ENCODE measurements at places on chromosomes 11 and 22. TPM values are rescaled to one million over a fixed set of nuclear protein-coding genes. Genes with fewer than 3 reads are reported as not detected.

DNA sequence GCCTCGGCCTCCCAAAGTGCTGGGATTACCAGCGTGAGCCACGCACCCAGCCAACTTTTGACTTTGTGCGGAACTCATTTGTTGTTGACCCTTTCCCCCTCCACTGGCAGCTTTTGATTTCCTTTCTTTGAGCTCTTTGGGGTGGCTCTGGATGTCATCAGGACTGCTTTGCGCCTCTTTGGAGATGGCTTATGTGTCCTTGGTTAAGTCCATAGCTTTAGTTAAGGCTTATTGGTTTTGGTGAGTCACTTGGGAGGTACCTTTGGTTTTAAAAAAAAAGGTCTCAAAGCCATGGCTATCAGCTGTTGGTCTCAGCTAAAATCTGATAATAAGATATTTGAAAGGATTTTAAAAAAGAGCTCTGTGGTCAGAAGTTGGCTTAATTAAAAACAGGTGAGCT is 5.1 kb upstream of the ARSA start:
- DNase-seq: no peak

DNA sequence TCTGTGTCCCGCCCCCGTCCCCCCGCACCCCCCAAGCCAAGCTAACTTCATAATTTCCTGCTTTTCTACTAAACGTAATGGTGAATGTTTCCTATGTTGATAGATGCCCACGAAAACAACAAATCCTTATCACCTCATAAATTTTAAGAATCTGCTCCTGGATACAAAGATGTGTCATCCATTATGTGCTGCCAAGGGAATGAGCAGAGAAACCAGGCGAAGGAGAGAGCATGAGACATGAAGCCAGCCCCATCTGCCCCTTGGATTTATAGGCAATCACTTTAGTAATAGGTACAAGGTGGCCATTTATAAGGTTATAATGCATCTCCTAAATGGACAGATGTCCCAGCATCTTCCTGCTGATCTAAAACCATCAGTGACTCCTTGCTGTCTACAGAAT is 30.3 kb downstream of the LAYN start:
- no peak for DNase-seq

TEF gene
- total RNA-seq: 4.0 TPM

CHCHD10 gene
- total RNA-seq: 13.5 TPM

GRCh38 chr11:13663631-13664071 is 4.8 kb upstream of the FAR1 start:
- no peak for DNase-seq

OR5AP2 gene
- total RNA-seq: not detected

DNA sequence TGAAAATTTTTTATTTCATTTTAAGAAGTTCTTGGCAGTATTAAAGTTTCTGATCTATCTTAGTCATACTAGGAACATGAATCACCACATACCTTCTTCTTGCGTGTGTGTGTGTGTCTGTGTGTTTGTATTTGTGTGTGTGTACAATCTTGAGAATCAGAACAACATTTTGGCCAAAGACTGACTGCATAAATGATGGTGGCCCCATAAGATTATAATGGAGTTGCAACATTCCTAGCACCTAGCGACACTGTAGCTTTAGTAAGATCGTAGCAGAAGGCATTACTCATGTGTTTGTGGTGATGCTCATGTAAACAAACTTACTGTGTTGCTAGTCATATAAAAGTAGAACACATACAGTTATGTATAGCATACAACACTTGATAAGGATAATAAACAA is 205.4 kb downstream of the FAM76B start:
- DNase-seq: no peak

DNA sequence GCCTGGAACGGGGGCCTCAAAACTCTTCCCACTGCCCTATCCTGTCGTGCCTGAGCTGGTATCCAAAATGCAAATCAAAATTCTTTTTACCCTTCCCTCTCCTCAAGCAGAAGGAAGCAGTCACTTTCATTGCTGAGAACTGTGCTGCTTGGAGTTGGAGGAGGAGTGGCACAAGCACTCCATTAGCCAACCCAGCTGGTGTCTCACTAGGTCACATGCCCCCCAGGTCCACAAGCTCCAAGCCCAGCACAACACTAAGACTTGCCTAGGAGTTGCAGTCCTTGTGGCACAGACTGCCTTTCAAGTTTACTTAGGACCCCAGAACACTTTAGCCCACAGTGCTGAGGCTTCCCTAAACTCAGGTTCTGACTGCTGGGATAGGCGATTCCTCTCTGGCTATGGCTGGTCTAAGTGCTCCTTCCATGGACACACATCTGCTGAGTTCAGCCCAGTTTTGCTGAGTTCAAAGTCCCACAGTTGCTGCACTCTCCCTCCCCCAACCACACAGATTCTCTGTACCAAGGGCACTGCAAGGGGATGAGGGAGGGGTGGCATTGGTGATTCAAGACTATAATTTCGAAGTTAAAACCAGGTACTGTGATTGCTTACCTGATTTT is 68.6 kb downstream of the CHRDL2 start:
- DNase-seq: no peak

- DNase-seq: no peak
Measured at GRCh38 chr22:22884888-22885840, 2.5 kb upstream of the IGLL5 start.

CRACR2B gene
- 18.3 TPM for total RNA-seq

GRCh38 chr11:13717331-13717730 is 48.9 kb downstream of the FAR1 start:
- peak; percentile 21 for DNase-seq

ESAM gene
- total RNA-seq: 10.4 TPM

GRCh38 chr22:23178512-23179254 is 1.6 kb upstream of the BCR start:
- DNase-seq: no peak

DNA sequence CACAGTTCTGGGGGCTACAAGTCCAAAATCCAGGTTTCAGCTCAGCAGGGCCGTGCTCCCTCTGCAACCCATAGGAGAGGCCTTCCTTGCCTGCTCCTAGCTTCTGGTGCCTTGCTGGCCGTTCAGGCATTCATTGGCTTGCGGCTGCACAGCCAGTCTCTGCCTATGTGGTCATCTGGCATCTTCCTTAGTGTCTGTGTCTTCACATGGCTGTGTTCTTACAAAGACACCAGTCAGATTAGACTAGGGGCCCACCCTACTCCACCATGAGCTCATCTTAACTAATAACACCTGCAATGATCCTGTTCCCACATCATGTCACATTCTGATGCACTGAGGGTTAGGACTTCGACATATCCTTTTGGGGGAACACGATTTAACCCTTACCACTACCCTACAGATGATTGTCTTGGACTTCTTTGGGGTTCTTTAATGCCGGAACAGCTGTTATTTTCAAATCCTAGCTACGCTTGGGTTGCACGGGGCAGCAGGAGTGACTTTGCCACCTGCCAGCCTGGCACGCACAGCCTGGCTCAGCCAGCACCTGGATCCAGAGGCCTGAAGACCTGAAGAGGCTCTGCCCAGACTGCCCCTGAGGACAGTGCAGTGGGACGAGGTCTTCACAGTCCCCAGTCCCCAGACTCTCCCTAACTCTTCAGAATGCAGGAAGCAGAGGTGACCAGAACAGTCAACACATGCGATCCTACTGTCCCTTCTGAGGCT is 7.7 kb upstream of the NEAT1 start:
- no peak for DNase-seq

- DNase-seq: no peak
Measured at GRCh38 chr11:76657187-76658170, 13.1 kb downstream of the LRRC32 start.

GGT5 gene
- total RNA-seq: 4.2 TPM

- no peak for DNase-seq
Measured at GRCh38 chr11:88619656-88620385, 282.3 kb upstream of the CTSC start.

TRIM49 gene
- total RNA-seq: not detected

- DNase-seq: no peak
Measured at GRCh38 chr11:118929501-118930093, 3.9 kb upstream of the BCL9L start.

GRCh38 chr11:81899156-81899555 is 834.5 kb downstream of the FAM181B start:
- no peak for DNase-seq

DNA sequence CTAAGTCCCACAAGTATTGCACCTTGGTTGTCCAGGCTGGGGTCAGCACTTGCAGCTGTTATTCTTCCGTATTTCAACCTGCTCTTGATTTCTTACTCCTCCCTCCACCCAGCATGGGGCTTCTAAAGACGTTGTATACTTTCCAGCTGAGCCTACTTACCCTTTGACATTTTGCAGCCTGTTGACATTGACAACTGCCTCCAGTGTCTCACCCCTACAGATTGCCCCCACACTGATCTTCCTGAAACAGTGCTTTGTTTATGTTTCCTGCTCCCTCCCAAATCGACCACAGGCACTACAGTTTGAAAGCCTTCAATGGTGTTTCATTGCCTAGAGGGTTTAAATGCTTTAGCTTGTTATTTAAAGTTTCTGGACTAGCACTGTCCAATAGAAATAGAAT is 56.6 kb downstream of the FAM83F start:
- DNase-seq: no peak

TRIOBP gene
- total RNA-seq: 68.9 TPM

KDM4F gene
- total RNA-seq: not detected

- no peak for DNase-seq
Measured at GRCh38 chr11:114276077-114276476, 20.1 kb upstream of the NNMT start.

DNA sequence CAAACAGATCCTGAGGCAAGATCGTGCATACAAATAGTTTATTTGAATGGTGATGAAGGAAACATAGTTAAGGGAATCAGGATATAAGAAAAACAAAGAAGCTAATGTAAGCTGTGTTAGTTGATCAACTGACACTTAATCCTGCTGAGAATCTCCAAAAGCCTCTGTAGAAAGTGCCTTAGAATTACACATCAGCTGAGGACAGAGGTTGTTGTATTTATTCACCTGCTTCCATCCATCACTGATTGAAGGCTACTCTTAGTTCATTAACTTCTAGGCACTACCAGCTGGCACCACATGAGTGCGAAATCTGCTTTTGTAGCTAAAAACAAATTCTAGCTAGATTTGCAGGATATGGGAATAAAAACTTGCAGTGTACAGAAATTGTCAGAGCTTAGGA is 1082.0 kb upstream of the CNTN5 start:
- DNase-seq: no peak

DNA sequence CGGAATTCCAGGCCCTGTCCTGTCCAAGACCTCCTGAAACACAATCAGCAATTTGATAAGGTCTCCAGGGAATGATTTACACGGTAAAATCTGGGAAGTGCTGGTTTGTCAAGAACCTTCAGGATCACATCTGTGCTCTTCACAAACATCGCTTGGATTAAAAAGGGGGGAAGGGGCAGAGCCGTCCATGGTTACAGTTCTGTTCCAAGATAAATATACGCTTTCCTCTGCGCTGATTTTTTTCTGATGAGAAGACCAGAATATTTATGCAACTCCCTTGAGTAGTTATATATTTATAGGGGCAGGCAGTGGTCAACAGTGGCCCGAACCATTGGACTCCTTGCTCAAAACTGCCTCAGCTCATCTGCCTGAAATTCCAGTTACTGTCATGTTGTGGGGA is 9.2 kb upstream of the APOL5 start:
- DNase-seq: no peak

DNA sequence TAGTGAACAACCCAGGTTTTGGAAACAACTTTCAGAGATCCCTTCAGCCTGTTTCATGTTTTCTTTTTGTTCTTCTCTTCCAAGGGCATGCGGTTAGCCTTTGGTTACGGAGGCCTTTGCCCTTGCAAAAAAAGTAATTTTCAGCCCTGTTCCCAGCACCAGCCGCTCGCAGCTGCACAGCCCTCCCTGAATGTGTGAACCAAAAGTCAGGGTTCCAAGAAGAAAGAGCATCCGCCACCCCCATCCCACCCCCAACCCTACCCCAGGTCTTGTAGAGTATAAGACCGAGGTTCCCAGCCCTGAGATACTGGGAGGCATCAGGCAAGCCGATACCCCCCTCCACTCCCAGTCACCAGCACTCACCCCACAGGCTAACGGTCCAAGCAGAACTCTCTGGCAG is 56.4 kb downstream of the IGLL1 start:
- DNase-seq: no peak

GRCh38 chr11:112216561-112217105 is 9.6 kb upstream of the PTS start:
- no peak for DNase-seq

DNA sequence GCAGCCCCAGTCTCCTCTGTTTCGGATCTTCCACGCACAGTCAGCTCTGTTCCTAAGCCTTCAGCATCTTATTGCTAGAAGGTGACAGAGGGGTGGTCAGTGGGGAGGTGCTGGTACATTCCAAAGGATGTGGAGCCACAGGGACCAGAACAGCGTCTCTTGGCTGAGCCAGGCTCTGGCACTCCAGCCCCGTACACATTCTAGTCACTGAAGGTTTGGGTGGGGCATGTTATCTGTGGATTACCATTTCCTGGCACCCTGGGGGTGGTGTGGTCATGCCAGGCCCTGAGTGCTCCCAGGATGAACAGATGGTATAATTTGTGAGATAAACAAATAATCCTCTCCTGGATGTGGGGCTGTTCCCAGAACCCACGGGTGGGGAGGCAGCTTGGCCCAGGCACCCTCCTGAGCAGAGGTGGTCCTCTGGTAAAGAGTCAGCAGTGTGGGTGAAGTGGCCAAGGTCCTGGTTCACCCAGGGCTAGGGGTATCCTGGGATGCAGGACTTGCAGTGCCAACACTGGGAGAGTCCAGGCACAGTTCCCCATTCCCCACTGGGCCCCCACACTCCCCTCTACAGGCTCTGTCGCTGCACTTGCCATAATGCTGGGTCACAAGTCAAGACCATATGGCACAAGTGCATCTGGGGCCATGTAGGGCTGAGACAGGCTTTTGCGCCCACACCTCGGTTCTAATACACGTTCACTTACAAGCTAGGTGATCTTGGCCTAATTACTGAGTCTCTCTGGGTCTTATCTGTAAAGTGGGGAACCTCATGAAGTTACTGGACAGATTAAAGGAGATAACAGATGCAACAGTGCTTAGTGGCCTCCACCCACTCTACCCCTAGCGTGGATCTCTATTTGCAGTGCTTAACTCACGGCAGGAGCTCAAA is 33.0 kb downstream of the DKK3 start:
- no peak for DNase-seq

GRCh38 chr11:44351898-44352498 is 42.1 kb upstream of the ALX4 start:
- no peak for DNase-seq

- no peak for DNase-seq
Measured at GRCh38 chr11:95451261-95451660, 220.3 kb upstream of the SESN3 start.

DNA sequence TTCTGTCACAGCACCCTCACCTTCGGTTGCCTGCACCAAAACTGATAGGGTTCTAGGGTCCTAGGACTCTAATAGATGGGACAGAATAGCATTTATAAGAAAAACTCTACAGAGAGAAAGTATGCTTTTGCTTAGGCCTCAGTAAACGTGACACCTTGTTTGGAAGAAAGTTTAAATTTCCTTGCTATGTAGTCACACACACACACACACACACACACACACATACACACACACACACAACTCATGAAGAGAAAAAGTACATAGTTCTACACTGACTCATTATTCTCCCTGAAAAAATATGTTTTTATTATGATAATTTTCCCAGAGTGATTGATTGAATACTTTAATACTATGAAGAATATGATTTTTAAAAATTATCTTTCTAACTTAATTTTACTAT is 220.8 kb upstream of the SNX19 start:
- DNase-seq: no peak

GRCh38 chr11:114132944-114133394 is 73.5 kb downstream of the ZBTB16 start:
- no peak for DNase-seq
